T-helper 1 cell treated with Interleukin-12 subunit alpha and Interleukin-12 subunit beta and Interleukin-4 antibody, amounts not matched to agents 30 ng/mL and 1 ng/mL, for 36 hours (primary cell): ENCODE measurements at places on chromosomes 16 and 17. TPM values are rescaled to one million over a fixed set of nuclear protein-coding genes. Genes with fewer than 3 reads are reported as not detected.

Gene KRT27
- total RNA-seq: not detected in 2 replicates

Gene DOC2B
- 5.0 and 6.6 TPM in 2 replicates for total RNA-seq

Gene KRTAP1-1
- total RNA-seq: not detected in 2 replicates

Gene SMIM36
- not detected in 2 replicates for total RNA-seq

Gene TLE7
- not detected in 2 replicates for total RNA-seq
